ENCODE measurements at places on chromosomes 7 and 10.

GRCh38 chr10:131681122-131681521 lies 219.7 kb upstream of the PPP2R2D start:
- no peak for DNase-seq

GRCh38 chr10:115214829-115215228 lies 121.7 kb downstream of the ATRNL1 start:
- no peak for DNase-seq

- DNase-seq, result no peak
Measured at GRCh38 chr7:49324040-49324439, 399.7 kb downstream of the CDC14C start.

GRCh38 chr7:12570534-12571461 lies at the start of gene SCIN:
TSS of gene SCIN (plus strand) at chr7:12570720. CDS start at chr7:12570787, 67 bp downstream.
- peak; percentile 61 for DNase-seq

GRCh38 chr10:25451401-25451800 lies 276.6 kb downstream of the GPR158 start:
- DNase-seq, result no peak

DNA sequence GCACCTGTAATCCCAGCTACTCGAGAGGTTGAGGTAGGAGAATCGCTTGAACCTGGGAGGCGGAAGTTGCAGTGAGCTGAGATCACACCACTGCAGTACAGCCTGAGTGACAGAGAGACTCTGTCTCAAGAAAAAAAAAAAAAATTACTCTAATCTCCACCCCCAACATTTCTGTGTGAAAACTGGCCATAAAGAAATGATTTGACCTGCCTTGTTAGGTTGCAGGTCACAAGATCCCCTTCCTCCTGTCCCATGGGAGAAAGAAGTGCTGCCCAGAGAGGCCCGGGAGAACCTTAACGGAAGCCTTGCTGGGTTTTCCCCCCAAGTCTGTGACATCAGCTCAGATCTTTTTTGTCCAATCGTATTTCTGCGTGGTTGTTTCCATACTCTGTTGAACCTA lies 8.7 kb upstream of the CALHM1 start:
- no peak for DNase-seq

DNA sequence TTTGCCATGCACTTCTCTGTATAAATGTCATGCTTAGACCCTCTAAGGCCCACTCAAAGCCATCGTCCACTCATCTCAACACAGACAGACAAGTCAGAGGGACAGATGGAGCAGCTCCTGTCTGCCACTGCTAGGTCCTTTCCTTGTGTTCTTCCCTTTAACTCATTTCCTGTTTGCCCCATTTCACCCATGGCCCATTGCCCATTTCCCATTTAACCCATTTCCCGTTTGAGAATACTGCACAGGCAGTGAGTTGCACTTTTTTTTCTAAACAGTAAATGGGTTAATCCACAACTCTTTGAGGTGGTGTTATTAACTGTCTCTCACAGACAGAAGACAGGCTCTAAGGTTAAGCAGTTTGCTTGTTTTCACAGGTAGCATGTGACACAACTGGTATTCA lies 179.3 kb downstream of the NPSR1 start:
- DNase-seq, result peak; percentile 23

- DNase-seq, result no peak
Measured at GRCh38 chr7:106291247-106291646, 6.5 kb upstream of the NAMPT start.

- no peak for DNase-seq
Measured at GRCh38 chr7:24299192-24299591, 15.2 kb downstream of the NPY start.

- no peak for DNase-seq
Measured at GRCh38 chr10:543862-544822, 145.3 kb downstream of the DIP2C start.

DNA sequence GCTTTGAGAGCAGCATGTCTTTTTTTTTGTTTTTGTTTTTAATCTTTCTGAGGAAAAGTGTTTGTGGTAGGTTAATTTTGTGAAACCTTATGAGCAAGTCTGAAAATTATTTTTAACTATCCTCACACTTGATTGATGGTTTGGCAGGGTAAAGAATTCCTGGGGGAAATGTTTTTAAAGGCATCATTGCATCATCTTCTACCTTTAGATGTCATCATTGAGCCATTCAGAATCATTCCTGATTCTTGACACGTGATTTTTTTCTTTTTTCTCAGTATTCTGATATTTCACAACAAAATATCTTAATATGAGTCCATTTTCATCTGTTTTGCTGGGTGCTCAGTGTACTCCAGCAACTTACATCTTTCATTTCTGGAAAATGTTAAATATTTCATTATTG lies 28.3 kb downstream of the PALS2 start:
- no peak for DNase-seq

DNA sequence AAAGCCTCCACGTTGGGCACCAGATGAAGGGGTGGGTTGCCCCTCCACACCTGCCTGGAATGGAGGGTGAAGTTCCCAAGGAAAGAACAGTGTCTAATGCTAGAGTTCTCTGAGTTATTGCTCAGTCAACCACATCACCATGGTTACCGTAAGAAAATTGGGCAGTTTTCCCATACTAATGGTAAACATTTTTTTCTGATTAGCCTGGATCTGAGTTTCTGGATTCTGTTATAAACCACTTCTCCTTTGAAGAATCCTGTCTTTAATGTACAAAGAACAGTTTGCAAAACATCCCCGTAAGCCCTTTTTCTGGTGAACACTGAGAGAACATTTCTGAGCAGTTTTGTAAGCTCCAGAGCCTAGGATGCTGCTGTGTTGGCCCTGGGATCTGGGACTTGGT lies 45.5 kb downstream of the ABCC2 start:
- no peak for DNase-seq

GRCh38 chr10:15251791-15252380 lies 83.4 kb upstream of the NMT2 start:
- DNase-seq, result no peak

DNA sequence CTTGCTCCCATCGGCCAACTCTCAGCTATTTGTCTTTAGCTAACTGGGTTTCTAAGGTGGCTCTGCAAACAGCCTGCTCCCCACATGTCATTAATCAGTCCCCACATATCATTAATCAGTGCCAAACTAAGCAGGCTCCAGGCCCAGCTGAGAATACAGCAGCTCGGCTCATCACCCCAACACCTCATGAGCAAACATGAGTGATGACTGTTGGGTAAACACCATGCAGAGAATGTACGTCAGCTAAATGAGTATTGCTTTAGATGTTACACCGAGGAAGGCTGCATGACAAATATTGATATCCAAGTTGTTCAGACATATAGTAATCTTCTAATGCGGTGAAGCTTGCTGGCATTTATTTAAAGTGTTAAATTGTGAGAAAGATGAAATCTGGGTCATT lies 187.5 kb upstream of the AOAH start:
- DNase-seq, result no peak

GRCh38 chr10:22693860-22694259 lies 20.5 kb downstream of the PIP4K2A start:
- DNase-seq, result no peak

DNA sequence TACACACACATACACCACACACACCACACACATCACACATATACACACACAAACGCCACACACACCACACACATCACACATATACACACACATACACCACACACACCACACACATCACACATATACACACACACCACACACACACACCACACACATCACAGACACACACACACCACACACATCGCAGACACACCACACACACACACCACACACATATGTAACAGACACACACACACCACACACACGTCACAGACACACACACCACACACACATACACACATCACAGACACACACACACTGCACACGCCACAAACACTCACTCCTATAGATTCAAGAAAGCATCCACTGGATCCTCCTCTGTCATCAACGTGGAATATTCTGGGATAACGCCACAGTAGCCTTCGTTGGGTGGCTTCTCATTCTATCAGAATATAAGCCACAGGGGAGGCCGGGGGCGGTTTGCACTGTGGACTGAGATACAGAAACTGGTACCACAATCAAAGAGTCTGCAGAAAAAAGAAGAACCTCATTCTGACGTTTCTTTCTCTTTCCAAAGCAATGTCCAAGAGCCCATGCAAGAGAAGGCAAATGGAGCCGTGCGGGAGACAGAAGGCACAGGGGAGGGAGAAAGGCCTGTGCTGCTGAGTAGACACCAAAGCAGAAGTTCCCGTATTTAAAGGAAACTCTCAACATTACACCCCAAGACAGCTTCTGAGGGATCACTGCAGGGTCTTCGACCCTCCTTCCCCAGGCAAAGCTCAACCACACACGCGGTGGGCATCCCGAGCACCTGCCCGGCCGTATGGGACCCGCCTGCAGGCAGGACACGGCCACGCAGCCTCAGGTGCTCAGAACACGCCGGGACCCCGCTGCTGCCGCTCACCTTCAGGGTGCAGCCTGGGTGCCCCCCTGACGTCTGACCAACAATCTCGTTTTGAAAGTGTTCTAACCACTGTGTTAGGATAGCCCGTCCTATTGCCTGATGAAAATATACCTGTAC lies 321.2 kb downstream of the DNAJB6 start:
- no peak for DNase-seq

DNA sequence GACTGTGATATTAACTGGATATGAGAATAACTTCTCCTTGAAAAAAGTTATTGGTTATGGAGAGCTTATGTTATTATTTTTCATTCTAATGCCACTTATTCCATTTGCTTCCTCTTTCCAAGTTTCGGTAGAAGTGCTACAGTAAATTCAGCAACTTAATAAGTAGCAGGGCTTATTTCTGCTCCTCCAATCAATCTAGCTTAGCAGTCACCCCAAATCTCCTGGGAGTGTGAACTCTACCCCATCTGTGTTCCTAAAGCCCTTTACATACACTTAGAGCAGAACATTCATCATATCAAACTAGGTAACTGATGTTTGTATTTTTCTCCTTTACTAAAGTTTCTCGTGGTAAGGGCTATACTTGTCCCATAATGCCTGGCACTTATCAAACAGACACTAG lies 8.7 kb downstream of the ARL3 start:
- peak; percentile 76 for DNase-seq

DNA sequence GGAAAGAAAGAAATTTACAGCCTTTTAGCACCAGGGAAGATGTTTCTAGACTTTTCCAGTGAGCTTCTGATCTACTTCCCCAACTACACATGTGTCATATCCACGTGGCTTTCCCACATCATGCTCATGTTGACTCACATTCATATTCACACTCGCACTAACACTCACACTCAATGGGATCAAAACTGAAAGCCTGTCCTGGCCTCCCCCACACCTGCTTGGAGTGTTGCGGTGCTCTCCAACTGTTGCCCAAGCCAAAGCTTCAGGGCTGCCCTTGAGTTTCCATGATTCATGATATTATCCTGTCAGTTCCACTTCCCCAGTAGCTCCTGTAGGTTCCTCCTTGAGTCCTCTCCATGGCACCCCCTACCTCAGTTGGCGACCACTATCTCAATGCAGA lies 444.4 kb downstream of the GATA3 start:
- no peak for DNase-seq

DNA sequence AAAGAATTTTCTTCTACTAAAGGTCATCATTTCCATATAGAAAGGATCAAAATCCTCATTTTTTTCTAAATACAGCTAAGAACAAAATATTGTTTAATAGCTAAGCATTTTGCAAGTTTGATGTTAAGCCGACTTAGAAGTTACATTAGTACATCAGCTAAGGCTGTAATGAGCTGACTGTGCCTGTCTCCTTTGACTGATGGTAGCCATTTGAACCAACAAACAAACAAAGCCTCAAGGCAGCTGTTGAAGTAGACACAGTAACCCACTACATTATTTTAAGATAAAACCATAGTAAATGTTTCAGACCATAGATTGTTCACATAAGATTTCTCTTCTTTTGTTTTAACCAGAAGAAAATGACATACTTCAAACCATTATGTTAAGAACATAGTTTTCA lies 210.9 kb upstream of the VSTM2A start:
- DNase-seq, result peak; percentile 46

GRCh38 chr7:84159435-84159834 lies 35.2 kb downstream of the SEMA3A start:
- no peak for DNase-seq

DNA sequence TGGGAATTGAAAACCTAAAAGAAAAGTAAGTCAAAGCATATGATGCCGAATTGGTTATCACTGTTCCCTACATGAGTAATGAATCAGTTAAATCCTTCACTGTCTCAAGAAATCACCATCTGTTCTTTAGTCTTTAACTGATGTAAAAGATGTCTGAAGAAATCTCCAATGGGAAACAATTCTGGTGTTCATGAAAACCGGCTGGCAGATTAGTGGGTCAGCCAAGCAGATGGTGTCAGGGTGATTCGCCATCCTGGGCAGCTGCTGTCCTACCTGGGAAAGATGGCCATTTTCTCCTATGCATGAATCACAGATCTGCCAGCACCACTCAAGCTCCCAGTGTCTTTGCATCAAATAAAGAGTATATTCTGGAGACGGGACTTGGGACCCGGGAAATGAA lies 925.2 kb upstream of the GHITM start:
- peak; percentile 88 for DNase-seq

- no peak for DNase-seq
Measured at GRCh38 chr7:85882335-85882734, 695.5 kb upstream of the SEMA3D start.
